ENCODE measurements at places on chromosomes 3 and 15.

GRCh38 chr3:121819236-121819635 lies 15.6 kb downstream of the IQCB1 start:
- DNase-seq, result no peak

GRCh38 chr15:88950600-88951160 lies 37.5 kb upstream of the MFGE8 start:
- DNase-seq, result no peak

- DNase-seq, result no peak
Measured at GRCh38 chr3:94117729-94118128, 54.9 kb downstream of the NSUN3 start.

- DNase-seq, result no peak
Measured at GRCh38 chr3:39812537-39812936, 3.1 kb downstream of the MYRIP start.

DNA sequence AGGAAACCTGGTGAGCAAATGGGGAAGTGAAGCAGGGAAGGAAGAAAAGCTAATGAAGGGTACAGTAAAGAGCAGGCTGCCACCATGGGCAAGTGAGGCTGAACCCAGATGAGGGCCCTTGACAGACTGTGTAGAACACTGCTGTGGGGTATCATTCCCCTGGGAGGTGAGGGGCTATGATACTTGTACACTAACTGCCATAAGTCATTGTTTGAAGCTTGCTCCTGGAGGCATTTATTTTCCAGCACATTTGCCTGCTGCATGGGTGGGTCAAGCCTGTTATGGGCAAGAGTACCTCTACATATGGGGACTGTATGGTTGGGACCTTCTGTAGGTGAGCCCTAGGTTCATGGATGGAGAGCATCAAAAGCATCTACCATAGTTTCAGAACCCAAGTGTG lies 57.4 kb downstream of the POMGNT2 start:
- no peak for DNase-seq

DNA sequence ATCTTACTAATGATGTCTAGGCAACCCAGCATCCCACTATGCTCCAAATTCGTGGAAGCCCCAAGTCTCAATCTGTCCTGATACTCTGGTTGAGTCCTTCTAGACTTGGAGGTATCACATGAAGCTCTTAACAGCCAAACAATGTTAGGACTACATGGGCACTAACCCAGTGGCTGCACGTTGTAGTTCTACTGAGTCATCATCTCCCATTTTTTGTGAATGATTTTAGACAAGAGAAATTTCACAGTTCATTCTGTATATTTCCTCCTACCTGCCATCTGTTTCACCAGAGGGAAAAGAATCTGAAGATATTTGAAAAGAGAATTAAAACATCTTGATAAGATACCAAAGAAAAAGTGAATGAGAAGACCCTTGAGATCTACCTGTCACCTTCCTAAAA lies 9.8 kb upstream of the WWTR1 start:
- no peak for DNase-seq

GRCh38 chr3:156689608-156690007 lies 15.2 kb downstream of the TIPARP start:
- no peak for DNase-seq

DNA sequence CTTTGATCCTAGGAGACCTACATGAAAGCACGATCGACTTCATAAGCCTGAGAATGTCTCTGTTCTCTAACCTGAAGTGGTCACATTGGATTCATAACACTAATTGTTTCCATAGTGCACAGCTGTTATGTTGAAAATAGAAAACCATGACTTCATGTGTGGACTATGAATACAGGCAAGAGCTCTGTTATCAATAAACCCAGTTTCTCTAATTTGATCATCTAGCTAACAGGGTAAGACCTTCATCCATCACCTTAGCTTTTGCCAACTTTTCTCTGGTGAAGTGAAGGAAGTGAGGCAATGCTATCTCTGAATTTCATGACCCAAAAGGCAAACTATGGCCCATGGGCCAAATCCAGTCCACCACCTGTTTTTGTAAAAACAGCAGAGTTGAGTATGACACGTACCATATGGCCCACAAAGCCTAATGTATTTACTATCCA lies 27.2 kb downstream of the ABI3BP start:
- no peak for DNase-seq

- DNase-seq, result no peak
Measured at GRCh38 chr3:119181765-119182164, 8.4 kb downstream of the UPK1B start.

- DNase-seq, result peak; percentile 89
Measured at GRCh38 chr15:80778964-80779657, at the start of gene CEMIP. Gene CEMIP (plus strand): TSS chr15:80779370. CDS start chr15:80873880, 94,510 bp downstream.

GRCh38 chr3:144039661-144040060 lies 68.0 kb downstream of the DIPK2A start:
- no peak for DNase-seq

DNA sequence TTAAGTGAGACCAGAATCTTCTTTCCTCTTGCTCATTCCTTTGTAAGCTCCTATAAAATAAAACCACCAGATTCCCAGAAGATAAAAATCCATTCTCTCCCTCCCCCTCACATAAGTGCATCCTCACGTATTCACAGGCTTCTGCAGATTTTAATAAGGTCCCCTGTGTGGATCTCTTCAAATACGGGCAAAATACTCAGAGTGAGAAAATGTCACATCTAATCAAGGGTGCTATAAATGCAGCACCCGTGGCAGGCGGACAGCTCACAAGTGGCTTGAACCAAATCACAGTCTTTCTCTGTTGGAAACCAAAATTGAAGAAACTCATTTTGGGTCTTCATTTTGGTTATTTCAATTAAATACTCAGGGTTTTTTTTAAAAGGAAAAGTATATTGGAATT lies 212.9 kb upstream of the CMC1 start:
- no peak for DNase-seq

DNA sequence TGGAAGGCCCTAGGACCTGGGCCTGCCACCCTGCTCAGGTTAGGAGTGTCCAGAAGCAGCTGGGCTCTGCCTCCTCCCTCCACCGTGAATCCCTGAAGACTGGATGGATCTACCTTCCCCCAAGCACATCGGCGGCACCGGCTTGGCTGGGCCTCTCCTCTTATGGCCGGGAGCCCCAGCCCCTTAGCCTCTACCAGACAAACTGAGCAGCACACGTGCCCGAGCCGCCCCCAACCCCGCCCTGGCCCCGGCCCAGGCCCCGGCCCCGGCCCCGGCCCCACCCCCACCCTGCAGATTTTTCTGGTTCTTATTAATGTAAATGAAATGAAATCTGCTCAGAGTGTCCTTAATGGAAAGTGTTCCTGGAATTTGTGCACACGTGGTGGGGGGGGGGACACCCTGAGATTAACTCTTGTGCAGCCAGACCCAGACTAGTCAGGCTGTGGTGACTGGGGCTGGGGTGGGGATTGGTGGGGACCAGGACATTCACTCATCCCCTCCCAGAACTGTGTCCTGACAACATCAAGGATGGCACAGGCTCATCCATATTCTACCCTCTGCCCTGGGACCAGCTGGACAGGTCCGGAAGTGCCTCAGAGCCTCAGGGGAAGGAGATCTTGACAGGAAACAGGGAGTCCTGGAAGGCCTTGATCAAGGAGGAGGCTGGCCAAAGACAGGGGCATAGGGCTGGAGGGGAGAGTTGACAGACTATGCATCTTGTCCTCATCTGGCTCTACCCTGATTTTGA lies 30.9 kb upstream of the SEMA3F start:
- DNase-seq, result no peak

DNA sequence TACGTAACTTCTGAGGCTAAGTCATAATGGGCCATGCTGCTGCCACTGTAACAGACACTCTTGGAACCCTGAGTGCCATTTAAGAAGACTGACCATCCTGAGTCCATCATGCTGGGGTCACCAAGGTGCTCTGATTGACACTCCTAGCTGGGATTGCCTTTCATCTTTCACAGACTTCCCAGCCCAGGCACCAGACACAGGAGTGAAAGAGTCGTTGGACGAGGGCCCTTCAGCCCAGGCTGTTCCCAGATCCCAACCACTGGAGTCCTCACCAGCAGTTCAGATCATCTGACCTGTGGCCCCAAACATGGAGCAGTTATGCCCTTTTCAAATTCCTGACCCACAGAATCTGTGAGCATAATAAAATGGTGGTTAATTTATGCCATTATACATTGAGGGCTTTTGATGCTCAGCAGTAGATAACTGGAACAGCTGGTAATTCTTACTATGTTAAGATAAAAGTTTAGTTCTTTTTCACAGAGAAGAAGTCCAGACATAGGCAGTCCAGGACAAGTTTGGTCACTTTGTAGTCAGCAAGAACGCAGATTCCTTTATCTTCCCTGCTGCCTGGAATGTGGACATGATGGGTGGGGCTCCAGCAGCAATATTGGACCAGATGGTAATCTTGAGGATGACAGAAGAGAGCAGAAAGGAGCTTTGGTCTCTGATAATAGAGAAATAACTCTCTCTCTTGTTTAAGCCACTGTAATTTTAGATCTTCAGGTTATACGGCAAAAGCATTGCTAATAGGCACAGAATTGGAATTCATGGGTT lies 7.3 kb upstream of the EHD4 start:
- no peak for DNase-seq

DNA sequence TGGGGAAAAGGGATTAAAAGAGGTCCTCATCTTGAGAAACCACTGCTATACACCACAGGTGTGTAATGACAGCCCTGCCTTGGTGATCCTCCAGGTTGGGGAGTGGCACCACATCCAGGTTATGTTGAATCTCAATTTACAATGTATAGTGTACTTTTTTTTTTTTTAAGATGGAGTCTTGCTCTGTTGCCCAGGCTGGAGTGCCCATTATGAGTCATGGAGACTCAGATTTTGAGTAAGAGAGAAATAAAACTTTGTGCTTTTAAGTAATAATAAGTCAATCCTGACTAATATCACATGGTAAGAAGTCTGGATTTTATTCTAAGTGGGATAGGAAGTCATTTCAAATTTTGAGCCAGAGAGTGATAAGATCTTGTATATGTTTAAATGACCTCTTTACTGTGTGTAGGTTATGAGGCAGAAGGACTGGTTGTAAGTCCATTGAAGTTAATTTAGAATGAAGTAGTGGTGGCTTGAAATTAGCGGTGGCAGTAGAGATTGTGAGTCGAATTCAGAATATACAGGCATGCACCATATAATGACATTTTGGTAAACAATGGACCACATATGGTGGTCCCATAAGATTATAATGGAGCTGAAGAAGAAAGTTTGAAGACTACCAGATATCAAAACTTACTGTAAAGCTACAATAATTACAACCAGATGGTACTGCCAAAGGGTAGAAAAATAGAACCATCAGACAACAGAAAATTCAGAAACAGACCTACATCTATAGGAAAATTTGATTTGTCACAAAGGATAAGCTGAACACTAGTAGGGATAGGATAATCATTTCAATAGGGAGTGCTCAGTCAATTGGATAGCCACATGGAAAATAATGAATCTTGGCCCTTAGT lies 20.7 kb downstream of the POPDC2 start:
- no peak for DNase-seq

GRCh38 chr3:132135628-132136333 lies 101.0 kb upstream of the CPNE4 start:
- DNase-seq, result no peak

- DNase-seq, result no peak
Measured at GRCh38 chr15:65089206-65089824, 12.8 kb downstream of the KBTBD13 start.

GRCh38 chr3:170531054-170531453 lies 54.8 kb downstream of the SLC7A14 start:
- DNase-seq, result no peak

GRCh38 chr3:52046186-52046901 lies 10.0 kb downstream of the DUSP7 start:
- DNase-seq, result no peak

GRCh38 chr15:45780352-45780751 lies 145.5 kb downstream of the SQOR start:
- no peak for DNase-seq

- no peak for DNase-seq
Measured at GRCh38 chr15:98147415-98147814, 186.9 kb downstream of the ARRDC4 start.

DNA sequence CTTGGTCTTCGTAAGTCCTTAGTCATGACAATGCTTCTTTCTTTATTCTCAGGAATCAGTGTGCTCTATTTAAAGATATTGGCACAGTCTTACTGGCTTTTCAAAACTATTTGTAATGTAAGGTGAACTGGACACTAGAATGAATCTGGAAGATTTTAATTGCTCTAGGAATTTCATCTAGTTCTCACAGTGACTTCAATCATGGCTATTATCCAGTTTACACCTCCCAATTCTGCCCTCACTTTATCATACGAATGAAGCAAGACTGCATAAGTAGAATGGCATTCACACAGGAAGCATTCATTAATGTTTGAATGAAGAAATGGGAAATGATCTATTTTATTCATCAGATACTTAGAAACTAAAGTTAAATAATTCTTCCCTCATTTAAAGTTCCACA lies 26.7 kb upstream of the DRD3 start:
- DNase-seq, result no peak

- DNase-seq, result peak; percentile 25
Measured at GRCh38 chr3:158539414-158540014, 31.5 kb upstream of the MLF1 start.

- DNase-seq, result no peak
Measured at GRCh38 chr15:58332676-58333400, 99.0 kb upstream of the LIPC start.

- no peak for DNase-seq
Measured at GRCh38 chr3:12351145-12351544, 62.3 kb downstream of the PPARG start.

DNA sequence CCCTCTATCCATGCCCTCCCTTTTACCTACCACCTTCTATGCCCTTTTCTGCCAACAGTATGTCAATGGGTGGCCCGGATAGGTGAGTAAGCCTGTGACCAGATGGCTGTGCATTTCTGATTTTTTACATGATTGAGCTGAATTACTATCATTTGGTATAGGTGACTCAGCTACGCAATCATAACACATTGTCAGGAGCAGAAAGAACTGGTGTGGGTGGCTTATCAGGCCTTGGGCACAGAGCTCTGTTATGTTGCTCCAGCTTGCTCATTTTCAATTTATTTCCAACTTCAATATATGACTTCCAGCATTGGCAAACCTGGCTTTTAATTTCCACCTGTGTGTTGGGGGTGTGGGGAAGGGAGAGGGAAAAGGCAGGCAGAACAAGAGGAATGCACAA lies 86.6 kb upstream of the AGBL1 start:
- no peak for DNase-seq

DNA sequence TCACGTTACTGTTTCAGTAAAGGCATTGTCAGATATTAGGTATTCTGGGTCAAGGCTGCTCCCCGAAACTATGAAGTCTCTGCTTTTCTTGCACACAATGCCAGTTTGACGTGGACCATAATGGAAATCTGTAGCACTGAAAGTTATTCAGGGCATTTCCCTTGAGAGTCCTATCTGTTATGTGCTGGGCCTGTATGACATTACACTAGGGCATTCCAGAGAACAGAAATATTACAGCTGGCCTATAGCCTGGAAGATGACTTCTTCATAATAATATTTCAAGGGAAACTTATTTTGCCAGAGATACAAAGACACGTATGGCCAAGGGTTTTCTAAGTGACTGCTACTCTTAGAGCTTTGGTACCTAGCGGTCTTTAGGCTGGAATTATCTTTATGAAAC lies 613.6 kb upstream of the CBLB start:
- DNase-seq, result no peak

- DNase-seq, result no peak
Measured at GRCh38 chr3:29697989-29698388, 417.1 kb downstream of the RBMS3 start.

Data from nephron progenitor cell (in vitro differentiated cells).